Glutamatergic neuron (in vitro differentiated cells): ENCODE measurements at places on chromosomes 5 and 9. TPM values are rescaled to one million over a fixed set of nuclear protein-coding genes. Genes with fewer than 3 reads are reported as not detected.

CCDC192 gene
- total RNA-seq = not detected

SPAG8 gene
- not detected for total RNA-seq

PCDHGA10 gene
- total RNA-seq = 16.6 TPM

CEP78 gene
- total RNA-seq = 29.7 TPM

IFNA2 gene
- total RNA-seq = not detected

ZNF608 gene
- total RNA-seq = 161 TPM
